ENCODE measurements at places on chromosomes 4 and X.

DNA sequence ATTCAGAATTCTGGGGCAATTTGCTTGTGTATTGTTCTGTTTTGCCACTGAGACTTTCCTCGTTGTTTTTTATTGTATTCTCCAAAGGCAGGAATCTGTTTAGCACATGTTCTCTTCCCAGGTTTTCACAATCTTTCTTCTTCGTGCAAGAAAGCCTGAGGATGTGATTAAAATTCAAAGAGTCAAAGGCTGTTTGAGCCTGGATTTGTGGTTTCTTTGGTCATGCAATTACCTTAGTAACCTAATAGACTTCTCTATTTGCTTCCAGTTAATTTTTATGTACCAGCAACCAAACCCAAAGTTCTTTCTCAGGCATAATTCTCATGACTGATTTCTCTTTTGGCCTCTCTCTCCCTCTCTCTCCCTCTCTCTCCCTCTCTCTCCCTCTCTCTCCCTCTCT lies 1420.1 kb upstream of the TENM3 start:
- DNase-seq = no peak

DNA sequence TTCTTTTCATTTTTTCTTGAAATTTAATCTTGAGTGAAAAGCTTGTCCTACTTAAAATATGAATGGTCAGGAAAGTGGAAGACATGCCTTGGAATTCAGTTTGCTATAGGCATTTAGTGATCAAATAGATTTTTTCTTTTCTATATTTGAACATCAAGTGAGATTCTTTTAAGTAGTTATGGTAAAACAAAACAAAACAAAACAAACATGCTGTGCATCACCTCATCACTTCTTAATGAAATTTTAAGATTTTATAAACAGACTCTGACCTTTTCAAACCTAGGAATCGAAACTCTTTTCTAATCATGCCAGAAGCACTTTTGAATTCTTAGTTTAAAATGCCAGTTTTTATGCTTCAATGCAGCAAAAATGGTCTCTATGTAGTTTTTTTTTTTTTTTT lies 62.8 kb downstream of the CNKSR2 start:
- DNase-seq = no peak

- no peak for DNase-seq
Observed at GRCh38 chr4:186018784-186019183, 50.2 kb upstream of the TLR3 start.

DNA sequence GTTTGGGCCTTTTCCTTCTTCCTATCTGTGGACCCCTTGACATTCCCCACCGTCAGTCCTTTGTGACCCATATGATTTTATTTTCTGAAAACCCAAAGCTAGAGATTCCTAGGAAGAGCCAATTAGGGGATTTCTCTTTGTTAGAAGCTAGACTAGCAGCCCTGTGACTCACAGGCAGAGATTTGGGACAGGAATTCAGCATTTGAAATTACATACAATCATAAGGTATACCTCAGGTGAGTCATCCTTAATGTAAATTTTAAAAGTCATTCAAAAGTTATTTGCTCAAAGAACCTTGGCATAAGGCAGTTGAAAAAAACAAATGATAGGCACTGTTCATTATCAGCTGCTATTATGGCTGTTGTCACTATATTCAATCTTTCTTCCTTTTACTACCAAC lies 40.6 kb downstream of the USP26 start:
- DNase-seq = no peak

GRCh38 chrX:66167431-66167830 lies 3.4 kb downstream of the HEPH start:
- DNase-seq = no peak

- DNase-seq = no peak
Observed at GRCh38 chrX:4129626-4130025, 416.2 kb upstream of the PRKX start.

- no peak for DNase-seq
Observed at GRCh38 chr4:169253904-169254303, 16.9 kb downstream of the SH3RF1 start.

GRCh38 chr4:89716893-89717292 lies 120.1 kb downstream of the SNCA start:
- DNase-seq = no peak

- DNase-seq = no peak
Observed at GRCh38 chr4:155665054-155665453, 1.6 kb upstream of the GUCY1A1 start.

DNA sequence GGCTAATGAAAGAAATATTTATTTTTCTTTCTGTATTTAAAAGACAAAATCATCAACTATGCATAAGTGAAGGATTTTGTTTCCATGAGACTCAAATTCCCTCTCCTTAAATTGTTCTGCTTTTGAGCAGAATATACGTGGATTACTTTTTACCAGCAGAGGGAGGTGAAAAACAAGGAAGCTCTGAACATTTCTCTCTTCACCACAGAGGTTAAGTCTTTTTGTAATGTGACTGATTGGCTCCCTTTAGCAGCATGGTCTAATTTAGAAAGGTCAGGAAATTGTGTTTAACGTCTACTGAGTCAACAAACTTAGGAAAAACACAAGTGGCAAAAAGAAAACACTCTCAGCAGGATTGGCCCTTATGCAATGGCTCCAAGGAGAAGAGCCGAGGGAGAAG lies 55.1 kb upstream of the F9 start:
- DNase-seq = no peak

GRCh38 chrX:132955690-132956089 lies 2.7 kb downstream of the HS6ST2 start:
- DNase-seq = no peak

GRCh38 chrX:150575419-150575814 lies 7.0 kb downstream of the MTM1 start:
- DNase-seq = peak; percentile 69

DNA sequence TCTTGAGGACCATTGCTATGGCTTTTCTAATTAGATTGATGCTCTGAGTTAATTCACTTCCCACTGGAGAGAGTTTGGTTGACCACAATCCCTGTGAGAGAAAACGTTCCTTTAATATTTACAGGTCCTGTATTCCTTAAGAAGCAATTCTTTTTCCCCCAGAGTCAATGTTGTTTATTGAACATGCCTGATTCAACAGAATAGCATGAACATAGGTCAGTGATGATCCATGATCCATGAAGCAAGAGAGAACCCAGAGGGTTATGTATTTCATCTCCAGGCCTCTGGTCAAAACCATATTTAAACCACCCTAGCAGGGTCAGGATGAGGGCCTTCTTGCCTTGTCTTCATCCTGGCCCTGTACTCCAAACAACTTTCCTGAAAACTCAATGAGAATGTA lies 39.4 kb upstream of the EFHC2 start:
- DNase-seq = no peak

DNA sequence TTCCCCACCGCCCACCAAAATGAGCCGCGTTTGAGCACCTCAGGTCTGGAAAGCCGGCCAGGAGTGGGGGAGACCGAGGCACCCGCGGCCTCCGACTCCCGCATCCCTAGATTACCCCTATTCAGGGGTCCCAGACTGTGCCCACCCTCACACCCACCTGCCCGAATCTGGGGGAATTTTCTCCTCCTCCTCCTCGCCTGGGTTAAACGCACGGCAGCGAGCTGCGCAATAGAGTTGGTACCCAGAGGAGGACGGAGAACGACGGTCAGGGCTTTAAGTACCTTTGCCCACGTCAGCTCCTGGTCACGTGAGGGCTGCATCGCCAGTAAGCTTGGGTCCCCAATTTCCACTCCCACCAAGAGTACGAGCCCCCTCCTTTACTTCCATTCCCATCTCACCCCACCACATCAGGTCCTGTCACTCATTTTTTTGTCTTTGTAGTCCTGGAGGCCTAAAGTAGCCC lies at the start of gene ARMCX2:
ARMCX2 (minus strand) TSS at position 250 of the 463 bp plus-strand sequence. CDS start 2,262 bp downstream, outside the sequence.
- DNase-seq = no peak

DNA sequence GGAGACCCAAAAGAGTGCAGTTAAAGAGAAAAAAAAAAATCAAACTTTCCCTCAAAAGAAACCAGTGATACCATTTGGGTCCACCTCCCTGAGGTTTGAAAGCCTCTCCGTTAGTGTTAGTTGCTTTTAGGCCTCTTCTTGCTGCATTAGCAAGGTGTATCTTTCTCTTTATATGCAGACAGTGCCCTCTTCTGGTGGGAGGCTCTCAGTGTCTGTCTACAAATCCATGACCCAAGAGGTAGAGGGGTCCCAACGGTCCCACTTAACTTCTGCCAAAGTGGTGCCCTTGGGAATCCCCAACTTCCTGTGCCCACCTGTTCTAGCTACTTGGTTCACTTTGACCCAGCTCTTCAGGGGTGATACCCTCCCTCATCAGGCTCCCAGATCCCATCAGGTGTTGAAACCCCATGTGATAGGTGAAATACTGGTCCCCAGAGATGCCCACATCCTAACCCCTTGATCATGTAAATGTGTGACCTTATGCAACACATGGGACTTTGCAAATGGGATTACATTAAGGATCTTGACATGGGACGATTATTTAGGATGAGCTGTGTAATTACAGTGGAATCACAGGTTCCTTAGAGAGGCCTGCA lies 63.7 kb upstream of the CD99 start:
- peak; percentile 42 for DNase-seq

DNA sequence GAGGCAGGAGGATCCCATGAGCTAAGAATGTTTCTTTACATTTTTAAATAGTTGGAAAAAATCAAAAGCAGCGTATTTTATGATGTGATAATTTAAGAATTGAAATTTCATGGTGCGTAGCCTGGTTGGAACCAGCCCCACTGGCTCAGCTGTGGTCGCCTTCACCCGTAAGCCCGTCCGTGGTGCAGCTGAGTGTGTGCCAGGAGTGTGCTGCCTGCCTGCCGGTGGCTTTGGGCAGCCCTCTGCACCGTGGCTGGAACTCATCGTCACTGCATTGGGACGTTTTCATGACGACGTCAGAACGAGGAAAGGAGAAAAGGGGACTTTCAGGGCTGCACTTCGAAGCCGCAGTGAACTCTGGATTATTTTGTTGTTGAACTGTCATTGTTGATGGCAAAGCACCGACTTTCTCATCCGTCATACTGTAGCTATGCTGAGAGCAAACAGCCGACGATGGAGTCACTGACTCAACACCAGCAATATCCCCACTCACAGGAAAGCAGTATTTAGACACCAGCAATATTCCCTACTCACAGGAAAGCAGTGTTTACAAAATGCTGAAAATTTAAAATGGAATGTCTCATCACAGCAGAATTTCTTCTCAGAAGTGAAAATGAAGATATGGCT lies 35.1 kb downstream of the PCGF3 start:
- no peak for DNase-seq

DNA sequence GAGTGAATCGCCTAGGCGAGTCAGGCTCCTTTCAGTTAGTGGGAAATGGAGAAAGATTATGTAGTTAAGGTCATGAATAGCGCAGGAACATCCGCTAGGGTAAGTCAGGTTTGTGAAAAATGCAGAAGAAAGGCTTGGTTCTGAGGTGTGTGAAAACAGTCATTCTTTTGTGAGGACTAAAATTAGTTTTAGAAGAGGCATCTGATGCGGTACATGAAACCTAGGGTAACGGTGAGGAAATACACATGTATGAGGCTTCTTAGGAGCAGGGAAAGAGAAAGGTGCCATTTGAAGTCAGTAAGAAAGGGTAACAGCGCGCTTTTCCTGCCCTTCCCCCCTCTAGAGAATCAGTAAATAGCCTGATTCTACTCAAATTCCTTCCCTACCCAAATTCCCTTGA lies 570 bp upstream of the RNF128 start:
- DNase-seq = no peak

DNA sequence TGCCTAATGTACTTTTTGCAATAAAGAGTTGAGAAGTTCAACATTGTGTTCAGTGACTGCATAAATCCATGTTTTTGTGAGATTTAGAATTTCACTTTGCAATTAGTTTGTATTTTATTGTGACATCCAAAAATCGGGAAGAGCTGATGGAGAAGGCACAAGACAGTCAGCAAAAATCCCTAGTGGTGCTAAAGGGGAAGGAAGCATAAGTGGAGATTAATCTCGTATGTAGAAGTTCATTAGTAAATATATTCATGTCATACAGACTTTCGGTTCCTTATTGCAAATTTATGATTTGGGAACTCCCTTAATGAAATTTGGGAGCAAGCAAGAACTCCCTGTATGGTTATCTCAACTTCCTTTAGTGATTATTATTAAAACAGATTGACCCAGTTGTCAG lies 57.8 kb upstream of the SLC39A8 start:
- DNase-seq = no peak

GRCh38 chrX:120774606-120775005 lies 101.1 kb downstream of the CT47B1 start:
- no peak for DNase-seq

GRCh38 chr4:153341575-153342090 lies 2.9 kb upstream of the MND1 start:
- no peak for DNase-seq

DNA sequence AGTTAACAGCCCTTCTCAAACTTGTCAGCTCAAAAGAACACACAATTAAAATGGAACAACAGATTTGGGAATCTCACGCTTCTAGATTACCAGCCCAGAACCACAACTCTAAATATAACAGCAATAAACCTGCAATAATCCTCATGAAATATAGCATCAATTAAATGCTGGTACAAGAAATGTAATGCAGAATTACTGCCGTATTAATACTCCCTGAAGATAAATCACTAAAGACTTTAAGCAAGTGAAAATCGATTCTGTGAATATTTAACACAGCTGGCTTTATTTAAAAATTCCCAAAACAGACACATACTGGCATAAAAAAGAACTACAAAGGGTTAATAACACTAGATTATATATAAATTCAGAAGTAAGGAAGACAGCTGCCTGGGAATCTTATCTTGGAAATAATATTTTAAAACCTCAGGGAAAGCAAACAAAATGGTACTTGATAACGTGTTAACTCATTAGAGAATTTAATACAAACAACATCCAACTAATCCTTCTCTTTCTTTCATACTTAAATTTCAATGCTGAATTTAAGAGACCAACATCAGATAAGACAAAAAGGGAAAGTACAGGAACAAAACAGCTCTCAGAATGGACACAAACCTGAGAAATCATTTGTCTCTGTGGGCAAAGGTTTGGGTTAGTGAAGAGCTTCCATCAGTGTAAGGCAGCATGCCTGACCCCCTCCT lies 34.7 kb downstream of the APBB2 start:
- DNase-seq = no peak

- no peak for DNase-seq
Observed at GRCh38 chrX:100863326-100863864, 10.8 kb downstream of the NOX1 start.

DNA sequence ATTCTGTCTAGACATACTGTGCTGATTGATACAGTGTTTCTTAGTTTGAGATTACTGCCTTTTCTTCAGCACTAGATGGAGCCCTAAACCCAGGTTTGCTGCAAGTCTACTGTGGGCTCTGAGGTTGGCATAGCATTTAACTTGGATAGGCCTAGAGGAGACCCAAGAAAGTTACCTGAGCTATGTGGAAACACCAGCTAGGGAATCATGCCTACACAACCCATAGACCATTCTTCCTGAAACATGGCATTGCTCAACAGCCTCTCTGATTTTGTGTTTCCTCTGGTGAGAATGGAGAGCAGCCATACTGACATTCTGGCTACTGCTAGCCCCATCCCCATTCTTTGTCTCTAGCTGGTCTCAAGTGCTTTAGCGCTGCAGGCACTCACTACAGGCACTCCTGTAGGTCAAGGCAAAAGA lies 287.7 kb upstream of the PCDH18 start:
- no peak for DNase-seq

GRCh38 chrX:10506781-10507180 lies 113.6 kb downstream of the MID1 start:
- no peak for DNase-seq

- no peak for DNase-seq
Observed at GRCh38 chrX:98379134-98379533, 1495.4 kb downstream of the RPA4 start.

GRCh38 chrX:71118985-71119535 lies 664 bp downstream of the MED12 start:
- DNase-seq = no peak

Measured in activated naive CD4-positive, alpha-beta T cell treated with Interleukin-2 at 50 U/mL for 16 hours (primary cell).